ENCODE measurements at places on chromosomes 1 and 21.

DNA sequence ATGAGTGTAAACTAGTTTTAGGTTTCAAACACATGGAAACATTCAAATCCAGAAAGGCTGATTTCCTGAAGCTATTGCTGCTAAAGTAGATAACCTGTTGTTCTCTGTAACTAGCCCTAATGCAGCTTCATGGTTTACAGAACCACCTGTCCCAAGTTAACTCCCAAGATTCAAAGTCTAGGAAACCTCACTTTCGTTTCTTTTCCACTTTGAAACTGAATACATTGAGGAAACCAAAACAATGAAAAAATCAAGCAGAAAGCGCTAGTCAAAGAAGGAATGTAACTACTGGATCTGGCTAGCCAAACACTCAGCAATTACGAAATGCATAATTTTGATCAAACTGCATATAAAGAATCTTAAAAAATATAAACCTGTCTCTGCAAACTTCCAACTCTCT, 17.8 kb downstream of the SLC16A1 start:
- peak; percentile 14 for DNase-seq

GRCh38 chr21:33587792-33588484, 546 bp downstream of the DONSON start:
- peak; percentile 30 for DNase-seq

- DNase-seq = no peak
These were observed 24.3 kb upstream of the PLCH2 start for GRCh38 chr1:2451741-2452140.

GRCh38 chr1:203268901-203269653, 36.2 kb upstream of the BTG2 start:
- DNase-seq = peak; percentile 94

DNA sequence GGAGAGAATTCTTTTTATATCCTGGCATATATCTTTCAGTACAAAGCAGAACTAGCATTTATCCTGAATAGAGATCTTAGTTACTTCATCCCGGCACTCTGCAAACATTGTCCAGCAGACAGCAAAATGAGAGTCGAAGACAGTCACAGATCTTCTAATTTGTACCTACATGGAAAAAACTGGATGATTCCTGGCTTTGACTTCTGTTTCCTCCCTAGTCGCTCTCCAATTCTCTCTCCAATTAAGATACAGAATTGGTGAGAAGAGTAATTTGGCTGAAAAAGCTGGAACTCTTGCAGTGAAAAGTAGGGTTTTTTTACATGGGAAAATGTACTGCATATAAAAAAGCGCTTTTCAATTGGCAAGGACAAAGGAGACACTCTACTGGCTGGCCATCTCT, 151.1 kb upstream of the C8B start:
- DNase-seq = peak; percentile 32

DNA sequence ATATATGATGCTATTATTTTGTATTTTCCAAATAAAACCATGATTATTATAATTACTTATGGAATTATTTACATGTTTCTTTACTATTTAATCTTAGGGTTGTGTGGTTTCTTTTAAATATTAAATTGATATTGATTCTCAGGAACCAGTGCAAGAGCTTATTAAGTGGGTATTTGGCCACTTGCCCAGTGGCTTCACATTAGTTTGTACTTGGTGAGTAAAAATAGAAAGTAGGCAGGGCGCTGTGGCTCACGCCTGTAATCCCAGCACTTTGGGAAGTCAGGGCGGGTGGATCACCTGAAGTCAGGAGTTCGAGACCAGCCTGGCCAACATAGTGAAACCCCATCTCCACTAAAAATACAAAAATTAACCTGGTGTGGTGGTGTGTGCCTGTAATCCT, 497.1 kb downstream of the PTPRC start:
- no peak for DNase-seq

DNA sequence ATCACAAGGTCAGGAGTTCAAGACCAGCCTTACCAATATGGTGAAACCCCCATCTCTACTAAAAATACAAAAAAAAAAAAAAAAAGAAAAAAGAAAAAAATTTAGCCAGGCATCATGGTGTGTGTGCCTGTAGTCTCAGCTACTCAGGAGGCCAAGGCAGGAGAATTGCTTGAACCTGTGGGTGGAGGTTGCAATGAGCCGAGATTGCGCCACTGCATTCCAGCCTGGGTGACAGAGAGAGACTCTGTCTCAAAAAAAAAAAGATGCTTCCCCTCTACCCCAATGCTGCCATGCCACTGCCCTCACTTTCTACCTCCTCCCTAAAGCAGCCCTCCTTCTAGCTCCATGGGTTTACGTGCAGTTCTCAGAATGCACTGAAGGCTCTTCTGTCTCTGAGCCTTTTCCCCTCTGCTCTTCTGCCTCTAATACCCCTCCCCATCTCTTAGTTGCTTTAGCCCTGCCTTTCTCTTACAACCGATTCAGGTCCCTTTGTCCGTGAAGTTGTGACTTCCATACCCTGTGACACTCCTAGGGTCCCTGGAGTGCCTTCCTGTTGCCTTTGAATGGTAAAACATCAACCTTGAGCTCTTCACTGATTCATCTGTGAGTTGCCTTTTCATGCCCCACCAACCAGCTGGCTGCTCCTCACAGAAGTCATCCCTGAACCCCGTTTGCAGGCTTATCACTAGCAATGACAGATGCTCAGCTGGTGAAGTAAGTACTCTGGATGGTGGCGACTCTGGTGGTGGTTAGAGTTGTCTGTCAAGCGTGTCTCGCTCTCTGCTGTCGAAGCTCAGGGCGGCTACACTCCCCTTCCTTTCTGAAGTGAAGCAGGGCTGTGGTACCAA, 234.9 kb downstream of the RHOU start:
- DNase-seq = no peak

DNA sequence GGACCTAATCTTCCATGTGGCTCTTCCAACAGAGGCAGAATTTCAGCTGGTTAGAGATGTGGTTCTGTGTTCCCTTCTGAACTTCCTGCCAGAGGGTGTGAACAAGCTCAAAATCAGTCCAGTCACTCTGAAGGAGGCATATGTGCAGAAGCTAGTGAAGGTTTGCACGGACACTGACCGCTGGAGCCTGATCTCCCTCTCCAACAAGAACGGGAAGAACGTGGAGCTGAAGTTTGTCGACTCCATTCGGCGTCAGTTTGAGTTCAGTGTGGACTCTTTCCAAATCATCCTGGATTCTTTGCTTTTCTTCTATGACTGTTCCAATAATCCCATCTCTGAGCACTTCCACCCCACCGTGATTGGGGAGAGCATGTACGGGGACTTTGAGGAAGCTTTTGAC, 17.3 kb downstream of the TENT5C start:
- no peak for DNase-seq

GRCh38 chr1:207219979-207220889, 101.2 kb upstream of the CD55 start:
- DNase-seq = no peak

- no peak for DNase-seq
These were observed 32.5 kb downstream of the SASS6 start for GRCh38 chr1:100100202-100100601.

DNA sequence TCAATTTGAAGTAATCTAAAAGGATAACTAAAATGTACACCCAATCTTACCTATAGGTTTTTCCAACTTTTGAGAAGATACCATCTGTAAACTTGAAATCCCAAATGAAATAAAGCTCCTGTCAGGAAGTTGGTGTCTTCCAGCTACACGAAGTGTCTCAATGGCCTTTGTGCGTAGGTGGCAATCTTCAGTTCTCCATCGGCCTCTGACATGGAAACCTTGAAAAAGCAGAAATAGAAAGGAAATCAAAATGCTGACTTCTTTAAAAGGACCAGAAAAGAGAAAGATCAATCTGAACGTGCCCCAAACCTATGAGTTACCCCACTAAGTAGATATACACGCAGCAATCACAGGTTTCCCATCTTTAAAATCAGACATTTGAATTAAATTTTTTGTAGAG, 10.0 kb downstream of the MKNK1 start:
- DNase-seq = no peak

DNA sequence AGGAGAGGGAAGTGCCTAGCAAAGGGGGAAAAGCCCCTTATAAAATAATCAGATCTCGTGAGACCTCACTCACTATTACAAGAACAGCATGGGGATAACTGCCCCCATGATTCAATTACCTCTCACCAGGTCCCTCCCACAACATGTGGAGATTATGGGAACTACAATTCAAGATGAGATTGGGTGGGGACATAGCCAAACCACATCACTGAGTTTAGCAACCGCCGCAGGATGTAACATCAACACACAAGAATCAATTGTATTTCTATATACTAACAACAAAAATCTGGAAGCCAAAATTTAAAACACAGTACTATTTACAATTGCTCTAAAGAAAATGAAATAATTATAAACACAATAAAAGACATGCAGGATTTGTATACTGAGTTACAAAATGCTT, 21.9 kb downstream of the DIRAS3 start:
- no peak for DNase-seq

GRCh38 chr1:116075990-116076389, 35.2 kb upstream of the MAB21L3 start:
- no peak for DNase-seq

DNA sequence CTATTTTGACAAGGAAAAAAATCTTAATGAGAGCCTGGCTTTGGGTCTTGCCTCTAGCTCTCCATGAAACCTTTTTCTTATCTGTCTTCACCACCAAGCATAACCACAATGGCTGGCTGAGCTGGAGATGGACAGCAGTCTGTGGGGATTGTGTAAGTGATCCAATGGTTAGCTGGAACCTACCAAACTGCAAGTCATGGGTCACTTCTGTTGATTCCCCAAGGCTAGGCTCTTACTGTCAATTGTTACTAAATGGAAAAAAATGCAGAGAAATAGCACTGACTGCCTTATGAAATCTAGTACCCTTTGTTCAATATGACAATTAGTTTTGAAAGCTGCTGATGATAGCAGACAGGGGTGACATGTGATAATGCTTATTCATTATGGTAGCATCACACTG, 359.0 kb downstream of the ST6GALNAC3 start:
- DNase-seq = no peak

DNA sequence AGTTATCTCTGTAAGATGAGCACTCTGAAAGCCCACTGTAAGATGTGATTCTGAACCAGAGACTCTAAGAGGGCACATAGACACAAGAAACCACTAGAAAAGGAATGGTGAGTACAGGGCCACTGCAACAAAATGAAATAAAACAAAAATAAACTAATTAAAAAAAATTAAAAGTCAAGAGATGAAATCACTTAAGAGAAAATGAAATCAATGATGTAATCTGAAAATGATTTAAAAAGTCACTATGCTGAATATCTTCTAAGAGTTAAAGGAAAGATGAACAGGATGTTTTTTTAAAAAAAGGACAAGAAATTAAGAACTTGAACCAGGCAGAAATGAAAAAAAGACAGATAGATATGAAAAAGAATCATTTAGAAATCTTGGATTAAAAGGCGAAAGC, 110.6 kb upstream of the OLIG2 start:
- no peak for DNase-seq
